ENCODE measurements at places on chromosomes 2 and 18.

DNA sequence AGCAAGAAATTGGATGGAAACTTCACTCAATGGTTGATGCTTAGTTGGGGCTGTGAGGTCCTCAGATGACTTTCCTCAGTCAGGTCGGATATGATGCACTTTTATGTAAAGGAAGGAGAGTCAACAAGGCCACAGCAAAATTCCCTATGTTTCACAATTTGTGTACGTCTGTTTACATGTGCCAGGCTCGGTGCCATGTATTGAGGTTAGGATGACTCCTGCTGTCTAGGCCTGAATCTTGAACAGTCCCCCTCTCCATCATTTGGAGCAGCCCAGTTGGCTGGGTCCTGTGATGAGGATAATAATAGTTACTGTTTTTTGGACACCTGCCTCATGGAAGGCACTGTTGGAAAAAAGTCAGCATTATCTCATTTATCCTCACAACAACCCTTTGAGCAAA is 43.1 kb downstream of the VSNL1 start:
- no peak for DNase-seq

DNA sequence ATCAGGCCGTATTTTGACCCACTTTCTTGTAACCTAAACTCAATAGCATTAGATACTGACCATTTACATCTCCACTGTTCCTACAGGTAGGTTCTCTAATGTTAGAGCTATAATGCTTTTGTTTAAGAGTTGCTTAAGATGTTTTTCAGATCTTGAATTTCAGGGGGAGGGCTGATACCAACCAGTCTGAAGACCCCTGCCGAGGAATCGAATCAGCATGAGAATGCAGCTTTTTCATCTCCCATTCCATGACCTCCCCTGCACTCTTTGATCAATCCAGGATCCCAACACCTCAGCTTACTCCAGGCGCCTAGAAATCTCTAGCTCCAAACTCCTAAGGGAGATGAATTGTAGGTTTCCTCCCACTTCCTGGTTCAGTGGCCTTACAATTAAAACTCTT is 120.5 kb upstream of the MC4R start:
- no peak for DNase-seq

DNA sequence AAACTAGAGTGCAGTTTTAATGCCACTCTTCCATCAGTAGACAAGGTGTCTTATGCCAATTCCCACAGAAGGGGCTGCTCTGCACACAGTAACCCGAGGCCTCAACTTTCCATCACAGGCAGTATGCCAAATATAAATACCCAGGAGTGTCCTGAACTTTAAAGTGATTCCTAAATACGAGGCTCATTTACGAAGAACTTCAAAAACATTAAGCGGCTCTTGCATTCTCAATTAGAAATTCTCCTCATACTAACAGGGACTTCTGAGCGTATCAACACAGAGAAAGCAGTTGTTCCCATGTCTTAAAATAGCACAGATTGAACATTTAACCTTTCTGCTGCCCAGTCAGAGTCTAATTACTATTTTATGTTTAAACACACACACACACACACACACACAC is 638.6 kb downstream of the ERBB4 start:
- no peak for DNase-seq

DNA sequence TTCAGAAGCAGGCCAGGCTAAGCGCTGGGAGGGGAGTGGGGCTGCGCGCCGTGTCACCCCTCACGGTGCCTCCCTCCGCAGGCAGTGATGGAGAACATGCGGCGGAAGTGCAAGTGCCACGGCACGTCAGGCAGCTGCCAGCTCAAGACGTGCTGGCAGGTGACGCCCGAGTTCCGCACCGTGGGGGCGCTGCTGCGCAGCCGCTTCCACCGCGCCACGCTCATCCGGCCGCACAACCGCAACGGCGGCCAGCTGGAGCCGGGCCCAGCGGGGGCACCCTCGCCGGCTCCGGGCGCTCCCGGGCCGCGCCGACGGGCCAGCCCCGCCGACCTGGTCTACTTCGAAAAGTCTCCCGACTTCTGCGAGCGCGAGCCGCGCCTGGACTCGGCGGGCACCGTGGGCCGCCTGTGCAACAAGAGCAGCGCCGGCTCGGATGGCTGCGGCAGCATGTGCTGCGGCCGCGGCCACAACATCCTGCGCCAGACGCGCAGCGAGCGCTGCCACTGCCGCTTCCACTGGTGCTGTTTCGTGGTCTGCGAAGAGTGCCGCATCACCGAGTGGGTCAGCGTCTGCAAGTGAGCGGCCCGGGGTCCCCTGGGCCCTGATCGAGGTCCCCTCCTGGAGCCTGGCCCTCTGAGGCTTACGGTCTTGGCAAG is 12.2 kb downstream of the WNT10A start:
- DNase-seq = peak; percentile 85

- DNase-seq = no peak
Observed at GRCh38 chr2:100113990-100114433, 28.4 kb downstream of the AFF3 start.

DNA sequence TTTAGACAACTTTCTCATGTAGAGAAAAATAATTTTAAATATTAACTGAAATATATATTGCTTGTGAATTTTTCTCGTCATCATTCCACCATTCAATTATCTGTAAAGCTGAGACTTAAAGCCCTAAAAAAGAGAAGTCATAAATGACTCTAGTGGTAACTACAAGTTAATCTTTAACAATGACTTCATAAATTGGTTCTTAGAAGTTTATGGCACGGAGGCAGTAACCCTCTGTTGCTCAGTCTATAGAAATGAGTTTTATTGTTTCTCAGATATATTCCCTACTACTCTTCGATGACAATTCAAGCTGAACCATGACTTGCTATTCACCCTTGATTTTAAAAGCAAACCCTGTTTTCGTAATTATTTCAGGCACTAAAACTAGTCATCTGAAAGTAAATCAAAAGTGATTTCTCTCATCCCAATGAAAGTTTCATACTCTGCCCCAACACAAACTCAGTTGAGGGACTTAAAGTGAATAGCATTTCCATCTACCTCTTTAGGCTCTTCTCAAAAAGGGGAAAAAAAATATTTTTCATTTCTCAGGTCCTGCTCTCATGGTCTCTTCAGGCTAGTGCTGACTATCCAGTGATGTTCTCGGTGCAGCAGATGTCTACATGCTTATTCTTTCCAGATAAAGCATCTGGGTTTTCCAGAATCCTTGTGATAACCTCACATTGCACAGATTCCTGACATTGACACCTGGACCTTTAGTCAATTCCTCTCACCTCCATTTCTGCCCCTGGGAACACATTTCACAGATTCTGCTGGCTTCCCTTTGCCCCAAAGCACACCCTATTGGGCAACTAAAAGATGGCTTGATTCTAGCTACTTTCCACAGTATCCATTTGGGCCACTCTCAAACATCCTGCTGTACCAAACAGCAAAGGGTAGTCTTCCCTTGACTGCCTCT is 207.8 kb upstream of the LRATD1 start:
- no peak for DNase-seq

- DNase-seq = no peak
Observed at GRCh38 chr18:47931718-47932103, 1.3 kb upstream of the SMAD2 start.

DNA sequence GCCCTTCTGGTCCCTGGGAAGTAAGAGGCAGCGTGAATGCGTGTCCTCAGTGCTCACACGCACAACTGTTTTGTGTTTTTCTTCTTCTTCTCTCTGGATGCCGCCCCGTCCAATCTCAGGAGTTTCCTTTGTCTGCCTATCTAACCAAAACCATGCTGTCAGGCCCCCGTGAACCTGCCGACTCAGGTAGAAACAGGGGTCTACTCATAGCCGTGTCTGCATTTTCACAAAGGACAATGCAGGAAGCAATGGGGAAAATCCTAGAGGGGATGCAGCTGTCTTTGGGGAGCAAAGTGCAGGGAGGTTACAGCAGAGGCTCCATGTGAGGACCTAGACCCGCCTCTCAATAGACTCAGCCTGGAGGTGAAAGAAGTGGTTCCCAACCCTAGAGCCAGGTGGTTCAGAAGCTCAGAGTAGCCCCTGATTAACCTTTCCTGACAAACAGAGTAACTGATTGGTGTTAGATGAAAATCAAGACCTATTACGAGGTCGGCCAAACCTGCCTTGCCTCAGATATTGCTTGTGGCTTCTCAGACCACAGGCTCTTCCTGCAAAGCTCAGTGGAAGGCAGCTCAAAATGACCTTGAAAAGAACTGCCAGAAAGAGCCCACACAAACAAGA is 49.3 kb downstream of the CD226 start:
- no peak for DNase-seq

GRCh38 chr2:114527330-114527983 is 85.0 kb downstream of the DPP10 start:
- DNase-seq = no peak

- DNase-seq = no peak
Observed at GRCh38 chr2:57396355-57397098, 650.1 kb upstream of the VRK2 start.

DNA sequence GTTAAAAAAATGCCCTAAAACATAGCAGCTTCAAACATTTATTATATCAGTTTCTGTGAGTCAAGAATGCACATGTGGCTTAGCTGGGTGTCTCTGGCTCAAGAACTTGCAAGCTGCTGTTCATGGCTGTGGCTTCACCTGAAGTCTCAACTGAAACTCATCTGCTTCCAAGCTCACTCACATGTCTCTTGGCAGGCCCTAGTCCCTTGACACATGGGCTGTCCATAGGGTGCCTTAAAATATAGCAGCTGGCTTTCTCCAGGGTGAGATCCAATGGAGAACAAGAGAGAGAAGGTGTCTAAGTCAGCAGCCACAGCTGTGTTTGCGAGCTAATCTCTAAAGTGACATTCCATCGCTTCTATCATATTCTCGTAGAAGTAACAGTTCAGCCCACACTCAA is 152.8 kb downstream of the DSEL start:
- DNase-seq = no peak

DNA sequence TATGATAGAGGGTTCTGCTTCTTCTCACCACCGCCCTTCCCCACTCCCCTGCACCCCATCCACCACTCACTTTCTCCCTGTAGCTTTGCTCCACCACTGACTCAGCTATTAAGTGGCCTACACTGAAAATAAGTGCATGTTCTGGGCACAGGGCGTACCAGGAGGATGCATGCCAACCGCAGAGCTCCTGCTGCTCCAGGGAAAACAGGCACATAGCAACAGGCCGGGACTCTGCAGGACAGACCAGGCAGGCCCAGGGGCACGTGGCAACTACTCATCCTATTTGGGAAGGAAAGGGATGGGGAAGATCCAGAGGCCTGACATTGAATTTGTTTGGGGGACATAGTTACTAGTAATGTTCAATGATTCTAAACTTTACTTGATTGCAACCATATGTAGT is 28.4 kb downstream of the ARL4C start:
- no peak for DNase-seq

DNA sequence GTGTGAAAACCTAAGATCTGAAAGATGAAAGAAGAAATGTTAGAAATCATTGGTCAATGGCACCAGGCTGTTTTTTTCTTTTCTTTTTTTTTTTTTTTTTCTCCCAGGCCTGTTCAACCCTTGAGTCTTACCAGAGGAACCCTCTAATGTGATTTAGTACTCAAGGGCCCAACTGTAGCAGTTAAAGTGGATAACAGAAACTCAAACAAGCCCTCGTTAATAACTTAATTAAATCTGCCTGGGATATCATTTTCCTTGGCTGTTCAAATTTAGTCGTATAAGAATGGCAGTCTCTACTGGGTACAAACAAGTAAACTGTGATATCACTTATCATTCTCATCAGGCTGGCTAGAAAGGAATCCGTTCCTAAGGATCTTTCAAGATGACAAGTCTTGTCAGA is 16.5 kb downstream of the ARL4C start:
- DNase-seq = no peak

- DNase-seq = no peak
Observed at GRCh38 chr2:212973347-212973746, 178.1 kb downstream of the IKZF2 start.

DNA sequence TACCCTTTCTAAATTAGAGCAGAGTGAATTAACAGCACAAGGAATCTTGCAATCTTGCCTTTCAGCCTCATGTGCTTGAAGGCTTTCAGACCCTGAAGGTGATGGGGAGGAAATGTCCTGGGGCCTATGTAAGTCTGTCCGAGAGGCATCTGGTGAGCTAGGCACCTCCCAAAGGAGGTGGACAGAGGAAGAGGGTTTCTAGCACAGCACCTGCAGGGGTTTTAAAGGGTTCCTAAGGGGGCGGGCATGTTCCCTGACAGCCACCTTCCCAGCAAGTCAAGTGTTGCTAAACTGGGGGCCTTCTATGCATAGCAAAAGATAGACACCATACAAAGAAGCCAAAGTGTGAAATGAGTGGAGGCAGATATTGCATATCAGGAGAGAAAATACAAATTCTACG is 88.5 kb downstream of the CDH2 start:
- DNase-seq = no peak

GRCh38 chr2:90207454-90208058 is 1516.1 kb downstream of the RPIA start:
- no peak for DNase-seq

- no peak for DNase-seq
Observed at GRCh38 chr2:177783835-177784744, 288.5 kb downstream of the PDE11A start.

- DNase-seq = no peak
Observed at GRCh38 chr2:197310987-197311420, 424 bp upstream of the ANKRD44 start.

DNA sequence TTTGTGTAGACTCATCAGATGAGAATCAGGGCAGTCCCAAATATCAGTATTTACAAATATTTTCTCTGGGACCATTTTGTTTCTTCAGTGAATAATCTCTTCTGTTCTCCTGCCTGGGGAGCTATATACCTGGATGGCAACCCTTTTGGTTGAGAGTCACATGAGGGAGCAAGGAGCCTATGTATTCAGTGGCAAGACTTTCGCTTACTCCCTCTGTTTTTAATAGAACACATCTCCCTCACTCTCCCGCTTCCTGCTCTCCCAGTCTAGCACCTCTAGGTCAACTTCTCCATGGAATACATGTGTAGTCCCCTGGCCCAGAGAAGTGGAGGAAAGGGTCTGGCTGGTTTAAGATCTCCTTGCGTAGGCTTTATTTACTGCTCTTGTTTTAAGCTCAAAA is 600.3 kb downstream of the CCDC85A start:
- no peak for DNase-seq

DNA sequence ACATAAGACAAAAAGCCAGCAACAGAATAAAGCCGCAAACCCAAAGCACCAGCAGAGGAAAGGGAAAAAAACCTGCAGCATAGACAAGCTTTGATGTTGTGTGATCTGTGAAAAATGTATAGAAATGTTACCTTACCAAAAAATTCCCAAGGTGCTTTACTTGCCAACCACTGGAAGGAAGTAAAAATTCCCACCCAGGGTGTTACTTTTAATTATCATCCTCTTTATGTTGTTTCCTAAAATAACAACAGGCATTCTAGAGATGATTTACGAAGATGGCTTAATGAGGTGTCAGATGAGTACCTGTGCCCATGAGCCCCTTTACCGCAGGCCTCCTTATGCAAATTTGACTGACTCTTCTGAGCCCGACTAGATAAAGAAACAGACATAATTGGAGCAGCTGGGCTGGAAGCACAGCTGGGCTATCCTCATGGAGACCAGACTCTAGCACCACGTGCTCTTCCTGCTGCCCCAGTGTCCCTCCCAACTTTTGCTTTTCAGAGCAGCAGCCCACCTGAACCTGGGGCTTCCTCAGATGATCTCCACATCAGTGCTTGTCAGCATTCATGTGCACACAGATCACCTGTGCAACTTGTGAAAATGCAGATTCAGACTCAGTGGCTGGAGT is 41.5 kb downstream of the SRSF7 start:
- DNase-seq = peak; percentile 31

Measured in stimulated activated CD4-positive, alpha-beta T cell treated with anti-CD3 and anti-CD28 coated beads, Interleukin-4, amount 100 ng/mL, for 4 hours (primary cell).